ENCODE measurements at places on chromosomes 7 and 10.

GRCh38 chr7:76252021-76252420, 50.3 kb downstream of the SRRM3 start:
- DNase-seq, result no peak

DNA sequence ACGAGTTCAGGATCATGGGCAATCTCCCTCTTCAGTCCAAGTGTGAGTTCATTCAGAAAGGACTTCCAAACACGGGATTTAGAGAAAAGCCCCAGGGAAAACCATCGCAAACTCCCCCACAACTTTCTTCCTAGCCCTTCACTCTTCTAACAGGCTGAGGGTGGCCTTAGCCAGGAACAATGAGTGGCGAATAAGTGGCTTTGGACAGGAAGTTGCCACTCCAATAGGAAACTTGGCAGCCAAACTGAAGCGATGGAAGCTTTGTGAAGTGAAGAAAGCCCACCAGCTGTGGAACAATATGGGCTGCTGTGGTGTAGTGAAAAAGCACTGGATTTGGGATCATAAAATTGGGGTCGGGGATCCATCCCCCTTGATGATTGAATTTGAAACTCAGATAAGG, 193.2 kb downstream of the TEX36 start:
- DNase-seq, result no peak

DNA sequence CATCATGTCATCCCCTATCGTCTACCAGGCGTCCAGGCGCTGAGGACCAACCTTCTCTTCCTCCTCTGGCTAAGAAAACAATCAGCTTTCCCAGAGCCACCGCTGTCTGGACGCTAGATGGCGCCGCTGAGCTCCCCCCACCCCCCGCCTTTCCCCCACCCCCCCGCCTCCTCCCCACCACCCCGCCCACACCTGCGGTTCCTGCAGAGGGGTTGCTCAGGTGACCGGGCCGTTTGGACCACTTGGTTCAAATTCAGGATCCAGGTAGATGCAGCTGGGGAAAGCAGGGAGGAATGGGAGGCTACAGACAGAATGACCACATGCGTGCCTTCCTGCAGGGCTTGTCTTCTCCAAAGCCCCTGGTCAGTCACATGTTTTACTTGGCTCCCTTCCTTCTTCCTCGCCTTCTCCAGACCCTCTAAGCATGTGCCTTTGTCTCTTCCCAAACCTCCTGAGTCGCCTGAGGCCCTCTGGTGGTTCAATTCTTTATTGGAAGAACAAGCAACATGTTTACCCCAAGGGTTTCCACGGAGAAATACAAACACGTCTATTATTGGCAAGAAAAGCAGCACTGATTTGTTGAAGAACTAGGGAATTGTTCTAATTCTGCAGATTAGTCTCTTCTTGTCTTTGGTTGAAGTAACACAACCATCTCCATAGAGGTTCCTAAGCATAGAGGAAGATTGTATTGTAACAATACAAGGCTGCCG, 24.7 kb downstream of the AOC1 start:
- DNase-seq, result peak; percentile 85

DNA sequence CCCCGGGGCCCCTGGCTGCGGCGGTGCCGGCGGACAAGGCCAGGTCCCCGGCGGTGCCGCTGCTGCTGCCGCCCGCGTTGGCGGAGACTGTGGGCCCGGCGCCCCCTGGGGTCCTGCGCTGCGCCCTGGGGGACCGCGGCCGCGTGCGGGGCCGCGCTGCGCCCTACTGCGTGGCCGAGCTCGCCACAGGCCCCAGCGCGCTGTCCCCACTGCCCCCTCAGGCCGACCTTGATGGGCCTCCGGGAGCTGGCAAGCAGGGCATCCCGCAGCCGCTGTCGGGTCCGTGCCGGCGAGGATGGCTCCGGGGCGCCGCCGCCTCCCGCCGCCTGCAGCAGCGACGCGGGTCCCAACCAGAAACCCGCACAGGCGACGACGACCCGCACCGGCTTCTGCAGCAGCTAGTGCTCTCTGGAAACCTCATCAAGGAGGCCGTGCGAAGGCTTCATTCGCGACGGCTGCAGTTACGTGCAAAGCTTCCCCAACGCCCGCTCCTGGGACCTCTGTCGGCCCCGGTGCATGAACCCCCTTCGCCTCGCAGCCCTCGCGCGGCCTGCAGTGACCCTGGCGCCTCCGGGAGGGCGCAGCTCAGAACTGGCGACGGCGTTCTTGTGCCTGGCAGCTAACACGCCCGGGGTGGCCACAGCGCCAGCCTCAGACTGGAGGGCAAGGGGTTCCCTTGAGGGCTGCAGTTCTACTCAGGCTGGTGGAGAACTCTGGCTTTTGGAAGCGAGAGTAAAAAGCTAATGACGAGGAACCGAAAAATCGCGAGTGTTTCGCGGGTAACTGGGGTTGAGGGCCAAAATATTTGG, 804 bp downstream of the FRAT1 start:
- no peak for DNase-seq

- DNase-seq, result no peak
Measured at GRCh38 chr10:103054621-103055020, 136.5 kb downstream of the CNNM2 start.

DNA sequence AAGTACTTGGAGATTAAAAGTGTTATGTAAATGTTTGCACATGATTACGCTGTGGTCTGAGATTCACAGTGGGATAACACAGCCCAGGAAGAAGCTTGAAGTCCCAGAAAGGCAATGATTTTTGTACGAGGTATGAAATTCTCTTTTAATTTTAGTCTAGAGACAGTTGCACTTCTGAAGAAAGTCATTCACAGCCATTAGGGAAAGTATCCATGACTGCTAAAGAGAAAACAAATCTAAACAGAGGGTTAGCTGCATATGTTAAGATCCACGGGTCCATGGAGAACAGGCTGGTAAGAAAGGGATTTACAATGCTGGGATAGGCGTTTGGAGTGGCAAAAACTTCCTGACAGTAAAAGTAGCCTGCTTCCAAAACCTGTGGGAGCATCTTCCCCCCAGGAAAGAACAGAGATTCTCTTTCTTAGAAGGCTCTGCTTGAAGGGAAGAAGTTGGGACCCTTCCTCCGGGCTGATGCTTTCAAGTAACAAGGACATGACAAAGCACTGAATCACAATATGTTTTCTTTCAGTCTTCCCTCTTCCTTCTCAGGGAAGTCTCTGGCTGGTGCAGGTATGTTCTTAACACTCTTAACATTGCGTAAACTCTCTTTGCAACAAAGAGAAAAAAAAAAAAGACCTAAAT, 220.8 kb upstream of the CELF2 start:
- no peak for DNase-seq

DNA sequence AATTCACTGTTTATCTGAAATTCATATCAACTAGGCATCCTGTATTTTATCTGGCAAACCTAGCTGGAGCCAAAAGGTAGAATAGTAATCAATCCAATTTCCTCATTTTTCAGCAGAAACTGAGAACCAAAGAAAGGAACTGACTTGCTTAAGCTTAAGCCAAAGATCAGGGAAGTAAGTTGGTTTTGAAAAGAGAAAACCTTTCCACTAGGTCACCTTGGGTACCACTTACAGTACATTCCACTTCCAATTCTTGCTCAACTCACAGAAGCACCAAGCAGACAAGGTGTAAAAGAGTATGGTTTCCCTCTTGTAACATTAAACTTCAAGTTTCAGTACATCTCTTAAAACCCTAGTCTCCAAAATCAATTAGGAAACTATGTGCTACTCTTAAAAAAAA, 79.6 kb downstream of the ZFAND4 start:
- no peak for DNase-seq

DNA sequence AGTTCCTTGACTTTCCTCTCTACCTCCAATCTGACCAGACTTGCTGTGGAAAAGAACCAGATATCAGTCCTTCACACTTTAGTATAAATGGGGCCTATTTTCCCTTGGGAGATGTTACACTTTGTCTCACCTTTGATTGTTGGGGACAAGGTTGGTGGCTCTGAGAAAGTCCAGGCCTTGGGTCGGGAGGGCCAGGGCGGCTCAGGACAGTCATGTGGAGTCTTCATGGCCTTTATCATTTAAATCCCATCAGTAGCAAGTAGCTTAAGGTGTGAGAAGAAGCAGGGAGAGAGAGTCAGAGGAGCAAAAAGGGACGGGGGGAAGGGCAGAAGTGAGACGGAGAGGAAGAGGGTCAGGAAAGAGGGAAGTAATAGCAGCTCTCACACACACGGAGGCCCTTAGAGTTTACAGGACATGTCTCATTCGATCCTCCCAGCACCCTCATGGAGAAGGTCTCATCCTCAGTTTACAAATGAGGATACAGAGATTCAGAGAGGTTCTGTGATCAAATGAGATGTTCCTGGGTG, 40.5 kb downstream of the TBATA start:
- no peak for DNase-seq

DNA sequence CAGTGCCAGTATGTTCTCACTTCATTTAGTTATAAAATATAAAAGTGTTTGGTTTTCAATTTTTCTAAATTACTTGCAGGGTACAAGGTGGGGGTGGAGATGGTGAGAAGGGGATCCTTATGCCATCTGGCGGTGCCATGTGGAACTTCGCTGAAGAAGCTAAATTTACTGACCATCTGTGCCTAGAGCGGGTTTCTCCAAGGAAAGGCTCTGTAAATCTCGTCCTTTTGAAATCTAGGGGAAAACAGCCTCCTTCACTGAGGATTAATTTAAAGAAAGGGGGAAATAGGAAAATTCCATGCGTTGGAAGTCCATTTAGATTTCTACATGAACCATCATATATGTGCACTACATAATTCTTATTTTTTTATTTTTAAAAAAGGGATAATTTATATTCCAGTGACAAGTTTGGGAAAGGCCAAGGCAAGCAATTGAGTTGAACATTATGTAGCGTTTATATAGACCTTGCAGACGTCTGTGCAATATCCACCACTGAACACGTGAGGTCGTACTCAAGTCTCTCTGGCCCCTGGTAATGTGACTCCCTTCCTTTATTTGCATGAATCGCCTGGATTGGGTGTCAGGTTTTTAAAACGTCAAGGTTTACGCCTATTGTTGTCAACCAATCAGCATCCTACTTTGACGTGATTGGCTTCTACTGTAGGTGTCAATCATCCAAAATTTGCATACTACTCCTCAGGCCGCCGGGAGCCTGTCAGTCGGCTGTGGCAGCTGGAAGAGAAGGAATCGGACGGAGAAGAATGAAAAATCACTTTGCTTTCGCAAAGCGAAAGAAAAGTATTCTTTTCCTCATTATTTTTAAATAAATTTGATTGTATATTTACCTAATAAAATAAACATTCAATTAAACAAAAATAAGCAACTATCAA, 297.1 kb upstream of the NFE2L3 start:
- DNase-seq, result peak; percentile 100

DNA sequence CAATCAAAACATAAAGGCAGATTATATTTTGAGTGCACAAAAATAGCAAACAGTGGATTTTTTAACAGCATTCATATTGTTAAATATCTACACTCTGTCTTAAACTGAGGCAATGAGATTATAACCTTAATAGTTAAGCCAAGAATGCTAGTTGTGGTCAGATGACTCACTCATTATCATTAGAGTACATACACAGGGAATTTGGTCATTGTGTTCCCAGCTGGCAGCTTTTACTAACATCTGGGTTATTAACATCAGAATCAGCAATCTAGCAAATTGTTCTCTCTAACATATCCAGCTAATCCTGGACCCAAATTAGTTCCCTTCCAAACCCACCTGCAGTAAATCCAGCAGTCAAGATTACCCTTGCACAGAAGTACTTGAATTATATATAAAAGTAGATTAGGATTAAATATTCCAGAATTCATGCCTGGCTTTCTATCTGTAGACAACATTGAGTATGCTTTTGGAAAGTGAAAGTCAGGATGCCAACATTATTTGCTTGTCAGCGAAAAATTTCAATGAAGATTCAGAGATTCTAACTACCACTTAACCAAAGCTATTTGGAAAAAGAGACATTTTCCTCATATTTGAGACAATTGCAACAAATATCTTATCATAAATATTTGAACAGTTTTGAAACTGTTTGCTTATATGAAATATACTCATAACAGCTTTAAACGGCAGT, 1035.6 kb upstream of the PHF14 start:
- peak; percentile 10 for DNase-seq

GRCh38 chr7:27339478-27339877, 96.9 kb downstream of the EVX1 start:
- no peak for DNase-seq

GRCh38 chr10:48209241-48209640, 65.3 kb downstream of the FRMPD2 start:
- DNase-seq, result no peak

DNA sequence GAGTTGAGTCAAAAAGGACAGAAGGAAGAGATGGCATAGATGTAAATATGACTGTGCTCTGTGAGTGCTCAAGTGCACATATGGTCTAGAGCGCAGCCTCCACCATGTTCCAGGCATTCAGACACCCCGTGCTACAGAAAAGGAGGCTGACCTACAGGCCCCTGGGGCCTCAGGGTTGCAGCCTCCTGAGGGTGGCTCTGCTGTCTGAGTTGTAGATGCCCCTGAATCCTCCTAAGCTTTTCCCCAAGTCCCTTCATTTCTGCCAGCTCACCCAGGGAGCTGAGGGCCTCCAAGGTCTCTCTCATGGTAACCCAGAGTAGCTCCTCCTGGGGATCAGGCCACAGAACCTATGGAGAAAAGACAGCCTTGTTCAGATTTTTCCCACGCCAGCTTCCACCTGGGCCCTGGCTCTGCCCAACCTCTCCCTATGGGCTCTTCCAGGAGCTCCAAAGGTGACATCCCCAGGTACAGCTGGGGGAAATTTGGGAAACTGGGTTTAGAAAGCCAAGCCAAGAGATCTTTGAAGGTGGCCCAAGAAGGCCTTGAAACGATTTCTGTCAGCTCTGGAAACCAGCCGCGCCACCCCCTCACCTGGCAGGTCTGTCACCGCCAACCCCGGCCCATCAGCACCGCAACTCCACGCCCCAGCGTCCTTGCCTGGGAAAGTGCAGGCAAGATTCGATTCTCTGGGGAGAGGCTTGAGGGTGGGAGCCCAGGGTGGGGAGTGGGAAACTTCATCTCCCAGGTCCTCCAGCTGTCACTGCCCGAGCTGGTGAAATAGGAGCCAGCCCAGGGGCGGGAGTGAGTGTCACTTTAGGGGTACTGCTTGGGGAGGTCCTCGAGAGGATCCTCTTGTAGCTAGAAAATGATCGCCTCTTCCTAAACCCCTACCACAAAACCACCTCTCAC, 2.4 kb downstream of the ZNF467 start:
- no peak for DNase-seq

DNA sequence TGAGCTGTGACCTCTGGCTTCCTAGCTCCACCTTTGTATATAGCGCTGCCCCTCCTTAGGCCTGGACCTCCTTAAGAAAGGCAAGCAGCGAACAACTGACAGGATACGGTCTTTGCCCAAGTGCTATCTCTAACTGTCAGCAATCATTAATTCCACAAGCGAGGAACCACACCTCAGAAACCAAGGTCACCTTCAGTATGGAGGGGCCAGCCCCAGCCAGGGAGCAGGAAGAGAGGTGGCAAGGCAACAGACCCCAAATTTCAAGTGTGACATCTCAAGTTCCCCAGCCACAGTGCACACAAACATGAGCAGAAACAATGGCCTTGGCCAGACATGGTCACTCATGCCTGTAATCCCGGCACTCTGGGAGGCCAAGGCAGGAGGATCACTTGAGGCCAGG, 4.8 kb upstream of the AOC1 start:
- no peak for DNase-seq

DNA sequence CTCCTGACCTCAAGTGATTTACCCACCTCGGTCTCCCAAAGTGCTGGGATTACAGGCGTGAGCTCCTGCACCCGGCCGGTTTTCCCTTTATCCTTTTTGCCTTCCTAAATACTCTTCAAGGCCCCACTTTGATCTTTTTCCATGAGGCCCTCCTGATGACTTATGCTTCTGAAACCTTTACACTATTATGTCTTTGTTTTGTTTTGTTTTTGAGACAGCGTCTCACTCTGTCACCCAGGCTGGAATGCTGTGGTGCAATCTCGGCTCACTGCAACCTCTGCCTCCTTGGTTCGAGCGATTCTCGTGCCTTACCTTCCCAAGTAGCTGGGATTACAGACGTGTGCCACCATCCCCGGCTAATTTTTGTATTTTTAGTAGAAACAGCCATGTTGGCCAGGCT, 3.8 kb downstream of the STMP1 start:
- no peak for DNase-seq

Measured in NCI-H1105 treated with DMSO at 0.1 percent for 48 hours (cell line).